Hematopoietic multipotent progenitor cell (in vitro differentiated cells): ENCODE measurements at places on chromosomes 1 and 21. TPM values are rescaled to one million over a fixed set of nuclear protein-coding genes. Genes with fewer than 3 reads are reported as not detected.
A peak's percentile ranks its signal among the peaks of the same experiment; 100 is the strongest.

- no peak for DNase-seq
Observed at GRCh38 chr1:31055501-31055900, 10.0 kb downstream of the PUM1 start.

DNA sequence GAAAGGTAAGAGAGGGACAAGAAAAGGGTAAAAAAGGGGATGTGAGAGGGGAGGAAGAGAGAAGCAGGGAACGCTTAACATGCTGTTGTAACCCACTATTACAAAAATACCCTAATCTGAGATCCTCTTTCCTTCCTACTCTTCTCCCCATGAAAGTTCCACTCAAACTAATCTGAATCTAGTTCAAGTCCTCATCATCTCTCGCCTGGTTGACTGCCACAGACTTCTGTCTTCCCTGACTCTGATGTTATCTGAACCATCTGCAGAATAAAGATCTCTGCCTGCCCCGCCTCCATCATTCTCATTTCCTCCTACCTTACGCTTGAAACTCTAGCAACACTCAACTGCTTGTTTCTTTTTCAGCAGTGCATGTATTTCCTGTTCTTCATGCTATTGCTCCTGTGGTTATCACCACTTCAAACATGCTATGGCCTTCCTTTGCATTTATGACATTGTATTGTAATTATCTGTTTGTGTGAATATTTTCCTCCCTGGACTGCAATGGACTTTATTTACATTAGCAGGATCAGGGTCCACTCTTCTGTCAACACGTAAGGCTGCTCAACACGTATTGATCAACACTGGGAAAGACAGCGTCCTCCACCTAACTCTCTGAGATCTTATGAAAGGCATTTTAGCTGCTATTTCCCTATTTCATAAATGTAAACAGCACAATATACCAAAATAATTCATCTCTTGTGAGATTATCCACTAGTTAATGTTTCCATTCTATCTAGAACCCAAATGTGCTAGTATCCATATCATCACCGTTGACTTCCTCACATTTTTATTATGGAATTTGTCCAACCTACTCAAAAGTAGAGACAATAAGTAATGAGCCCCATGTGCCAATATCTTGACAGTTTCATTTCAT is 215.5 kb upstream of the USP25 start:
- peak; percentile 79 for DNase-seq

GRCh38 chr1:67058242-67058641 is 4.3 kb upstream of the SLC35D1 start:
- no peak for DNase-seq

DNA sequence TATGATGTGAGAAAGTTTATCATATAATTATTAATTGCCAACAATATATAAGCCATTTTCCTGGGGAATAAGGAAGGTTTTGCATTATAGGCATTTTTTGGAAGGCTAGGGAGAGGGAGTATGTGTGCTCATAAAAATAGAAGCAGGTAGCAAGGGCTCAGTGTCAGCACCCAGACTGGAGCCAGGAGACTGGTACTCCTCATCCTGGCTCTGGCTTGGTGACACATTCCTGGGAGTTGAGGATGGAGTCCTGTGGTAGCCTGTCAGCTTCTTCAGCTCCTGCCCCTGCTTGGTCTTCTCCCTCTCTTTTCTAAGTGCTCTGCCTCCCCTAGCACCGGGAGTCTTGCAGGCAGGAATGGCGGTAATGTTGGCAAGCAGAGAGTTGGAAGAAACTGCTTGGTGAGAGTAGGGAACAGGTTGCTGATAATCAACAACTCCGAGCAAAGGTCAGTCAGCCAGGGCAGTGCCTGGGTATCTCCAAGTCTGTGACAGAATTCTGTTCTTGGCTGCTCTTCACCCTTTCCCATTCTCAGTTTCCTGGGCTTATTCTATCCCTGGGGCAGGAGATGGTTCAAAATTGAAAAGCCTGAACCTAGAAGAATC is 23.0 kb downstream of the GIPC2 start:
- no peak for DNase-seq

DNA sequence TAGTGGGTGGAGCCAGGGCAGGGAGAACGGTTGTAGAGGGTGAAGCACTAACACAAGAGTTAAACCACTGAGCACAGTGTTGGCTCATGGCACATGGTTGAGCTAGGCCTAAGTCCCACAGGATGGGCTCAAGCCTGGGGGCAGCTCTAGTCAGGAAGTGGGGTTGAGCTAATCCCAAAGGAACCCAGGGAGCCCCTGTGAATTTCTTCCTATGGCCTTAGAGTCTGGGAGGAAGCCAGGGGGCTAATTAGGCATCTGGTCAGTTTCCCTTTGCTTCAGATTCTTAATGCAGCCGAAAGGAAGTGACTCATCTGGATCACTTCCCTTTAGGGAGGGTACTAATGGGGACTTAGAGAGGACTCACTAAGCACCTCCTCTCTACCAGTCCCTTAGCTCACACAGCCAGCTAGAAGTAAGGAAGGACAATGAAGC is 10.1 kb downstream of the CFAP45 start:
- no peak for DNase-seq

DNA sequence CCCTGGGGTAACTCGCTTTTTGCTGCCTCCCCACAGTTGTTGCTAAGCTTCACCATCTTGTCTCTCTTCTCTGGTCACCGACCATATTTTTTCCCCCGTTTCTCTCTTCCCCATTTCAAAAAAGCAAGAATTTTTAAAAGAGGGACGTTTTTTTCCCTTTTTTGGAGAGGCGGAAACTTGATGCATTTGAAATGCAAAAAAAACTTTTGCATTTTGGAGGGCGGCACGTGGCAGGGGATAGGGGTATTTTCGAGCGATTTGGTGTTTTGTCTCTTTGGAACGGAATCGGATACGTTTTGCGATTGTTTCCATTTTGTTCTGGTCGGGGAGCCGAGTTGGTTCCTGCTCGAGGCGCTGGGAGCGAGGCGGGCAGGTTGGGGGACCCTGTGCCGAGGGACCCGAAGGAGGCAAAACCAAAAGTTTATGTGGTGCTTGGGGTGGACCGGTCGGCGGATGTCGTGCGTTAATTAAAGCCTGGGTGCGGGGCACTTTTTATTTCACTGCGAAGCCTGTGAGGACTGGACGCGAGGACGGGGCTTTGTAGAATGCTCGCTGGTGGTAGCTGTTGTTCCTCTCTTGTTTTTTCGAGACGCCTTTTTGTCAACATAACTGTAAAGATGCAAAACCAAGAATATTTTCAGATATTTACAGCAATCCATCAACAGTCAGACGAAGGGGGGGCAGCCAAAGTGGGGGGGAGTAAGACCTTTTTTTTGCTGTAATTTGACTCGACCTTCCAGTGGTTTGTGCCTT is 884 bp downstream of the H3-3A start:
- DNase-seq: no peak

DNA sequence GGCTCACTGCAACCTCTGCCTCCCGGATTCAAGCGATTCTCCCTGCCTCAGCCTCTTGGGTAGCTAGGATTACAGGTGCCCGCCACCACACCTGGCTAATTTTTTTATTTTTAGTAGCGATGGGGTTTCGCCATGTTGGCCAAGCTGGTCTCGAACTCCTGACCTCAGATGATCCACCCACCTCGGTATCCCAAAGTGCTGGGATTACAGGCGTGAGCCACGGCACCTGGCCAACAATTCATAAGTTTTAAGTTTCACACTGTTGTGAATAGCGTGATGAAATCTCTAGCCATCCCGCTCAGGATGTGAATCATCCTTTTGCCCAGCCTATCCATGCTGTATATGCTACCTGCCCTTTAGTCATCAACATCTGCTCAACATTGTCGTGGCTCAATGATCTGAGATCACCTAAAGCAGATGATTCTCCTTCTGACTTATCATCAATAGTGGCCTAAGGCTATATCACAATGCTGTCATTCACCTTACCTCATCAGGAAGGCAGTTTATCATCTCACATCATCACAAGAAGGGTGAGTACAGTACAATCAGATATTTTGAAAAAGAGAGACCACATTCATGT is 2.6 kb downstream of the PFDN2 start:
- no peak for DNase-seq

- peak; percentile 52 for DNase-seq
Observed at GRCh38 chr1:202860744-202861419, 28.1 kb downstream of the RABIF start.

GRCh38 chr1:83776913-83777757 is 221.8 kb downstream of the TTLL7 start:
- DNase-seq: no peak

- DNase-seq: no peak
Observed at GRCh38 chr1:152047413-152047729, 10.6 kb upstream of the S100A11 start.

- DNase-seq: no peak
Observed at GRCh38 chr21:46667741-46668380, 32.4 kb downstream of the PRMT2 start.

GRCh38 chr1:6438047-6438525 is 13.5 kb downstream of the ESPN start:
- DNase-seq: no peak

DNA sequence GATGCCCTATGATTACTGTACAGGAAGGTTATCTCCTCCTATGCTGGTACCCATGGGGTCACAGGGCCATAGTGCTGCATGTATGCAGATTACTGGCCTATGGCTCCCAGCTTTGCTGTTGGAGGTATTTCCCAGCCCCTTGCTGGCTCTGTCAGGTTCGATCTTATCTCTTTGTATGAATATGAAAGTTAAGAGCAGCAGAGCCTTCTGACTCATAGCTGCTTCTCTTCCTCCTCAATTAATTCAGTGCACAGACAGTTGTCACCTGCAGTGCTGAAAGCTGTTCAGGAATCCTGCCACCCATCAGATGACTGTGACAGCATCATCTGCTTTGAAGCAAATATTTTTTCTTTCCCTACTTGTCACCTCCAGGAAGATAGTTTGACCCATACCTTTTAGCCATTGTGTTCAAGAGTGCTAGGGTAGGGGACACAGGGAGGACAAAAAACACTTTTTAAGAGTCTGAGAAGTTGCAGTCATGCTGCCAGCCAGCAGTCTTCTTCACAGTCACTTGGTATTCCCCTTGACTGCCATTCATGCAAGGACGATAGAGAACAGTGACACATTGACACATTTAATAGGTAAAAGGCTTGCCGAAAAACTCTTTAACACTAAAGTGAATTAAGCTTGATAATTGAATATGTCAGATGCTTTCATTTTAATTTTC is 73.1 kb downstream of the KIF1B start:
- DNase-seq: no peak

The PEAR1 gene
- total RNA-seq: 12.7 TPM

The CHI3L1 gene
- 0.81 TPM for total RNA-seq

The INTS7 gene
- total RNA-seq: 21.3 TPM

The PDZK1 gene
- under 0.01 TPM for total RNA-seq

The TRIM17 gene
- total RNA-seq: 0.27 TPM

The MX2 gene
- total RNA-seq: 25.3 TPM

The PTPN14 gene
- 4.6 TPM for total RNA-seq

The LCE3D gene
- total RNA-seq: not detected
